ENCODE measurements at places on chromosomes 3 and 15.

DNA sequence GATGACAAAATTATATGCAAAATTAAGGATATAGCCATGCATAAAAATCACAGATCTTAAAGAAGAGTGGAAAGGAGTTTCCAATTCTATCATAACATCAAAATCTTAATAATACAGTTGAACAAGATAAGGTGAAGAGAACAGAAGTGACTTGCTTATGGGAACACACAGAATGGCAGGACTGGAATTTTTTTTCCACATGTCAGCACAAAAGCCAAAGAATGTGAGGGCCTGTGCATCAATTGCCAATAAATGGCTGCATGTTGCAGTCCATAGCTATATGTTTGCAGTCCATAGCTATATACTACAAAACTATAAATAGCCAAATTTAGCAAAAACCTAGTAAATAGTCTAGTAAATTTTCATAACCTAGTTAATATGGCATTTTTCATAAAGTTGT is 10.4 kb upstream of the MB21D2 start:
- DNase-seq = no peak

DNA sequence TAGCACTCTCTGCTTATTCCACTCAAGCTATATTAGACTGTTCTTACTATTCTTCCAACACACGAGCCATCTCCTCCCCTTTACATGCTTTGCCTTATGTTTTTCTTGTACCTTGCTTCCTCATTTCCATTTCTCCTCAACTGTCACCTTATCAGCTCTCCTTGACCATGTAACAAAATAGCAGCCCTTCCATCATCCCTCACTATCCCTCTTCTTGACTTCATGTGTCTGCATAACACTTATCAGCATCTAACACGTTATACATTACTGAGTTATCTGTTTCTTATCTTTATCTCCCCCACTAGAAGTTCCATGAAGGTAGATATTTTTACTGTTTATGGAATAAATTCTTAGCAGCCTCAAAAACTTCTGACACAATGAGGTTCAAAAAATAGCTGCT is 45.3 kb downstream of the TRPM7 start:
- DNase-seq = no peak

DNA sequence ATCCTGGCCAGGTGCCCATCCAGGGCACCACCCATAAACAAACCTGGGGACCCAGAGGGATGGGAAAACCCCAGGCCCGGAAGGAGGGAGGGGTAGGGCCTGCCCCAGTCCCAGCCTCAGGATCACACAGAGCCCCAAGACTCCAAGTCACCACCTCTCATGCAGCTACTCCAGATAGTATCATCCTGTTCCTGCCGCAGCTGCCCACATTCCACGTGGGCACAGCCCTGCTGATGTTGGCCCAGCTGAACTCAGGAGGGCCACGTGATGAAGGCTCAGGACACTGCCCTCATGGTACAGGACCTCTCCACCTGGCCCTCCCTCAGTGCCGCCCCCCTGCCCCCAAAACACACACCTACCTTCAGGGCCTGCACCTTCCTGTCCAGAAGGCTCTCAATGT is 69.5 kb downstream of the CACNA2D2 start:
- no peak for DNase-seq

DNA sequence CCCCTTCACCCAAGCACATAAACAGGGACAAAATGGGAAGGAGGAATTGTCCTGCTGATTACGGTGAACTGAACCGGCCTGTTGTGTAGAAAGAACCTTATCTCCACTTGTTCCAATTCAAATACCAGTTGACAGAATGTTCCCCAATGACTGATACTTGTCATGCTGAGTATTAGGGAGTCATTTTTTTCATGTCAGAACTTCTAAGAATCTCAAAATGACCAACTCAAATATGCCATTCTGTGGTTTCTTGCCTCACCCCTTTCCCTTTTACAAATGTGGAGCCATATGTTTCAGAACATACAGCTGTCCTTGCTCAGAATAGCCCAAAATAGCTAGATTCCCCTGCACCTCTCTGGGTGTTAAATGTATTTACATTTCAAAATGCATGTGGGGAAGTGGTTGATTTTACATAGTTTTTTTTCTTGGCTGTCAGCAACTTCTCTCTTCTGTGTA is 405.9 kb upstream of the TBL1XR1 start:
- DNase-seq = no peak

DNA sequence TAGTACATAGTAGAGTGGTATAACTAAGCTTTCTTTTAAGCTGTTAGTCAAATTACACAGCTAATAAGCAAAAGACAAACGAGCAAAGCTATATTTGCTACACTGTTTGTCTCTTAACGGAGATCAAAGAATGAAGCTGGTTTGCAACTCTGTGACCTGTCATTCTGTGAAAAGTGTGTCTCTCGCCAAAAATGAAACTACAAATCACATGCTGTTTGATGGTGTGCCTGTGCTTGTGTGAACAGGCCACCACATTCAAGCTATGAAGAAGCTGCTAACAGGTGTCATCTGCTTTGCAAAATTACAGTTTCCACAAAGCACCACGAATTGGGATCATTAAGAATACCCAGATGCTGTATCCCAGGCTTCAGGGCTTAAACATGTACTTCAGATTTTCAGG is 667.8 kb upstream of the NAALADL2 start:
- DNase-seq = no peak

- DNase-seq = no peak
Measured at GRCh38 chr3:120171134-120171873, 77.1 kb upstream of the GSK3B start.

DNA sequence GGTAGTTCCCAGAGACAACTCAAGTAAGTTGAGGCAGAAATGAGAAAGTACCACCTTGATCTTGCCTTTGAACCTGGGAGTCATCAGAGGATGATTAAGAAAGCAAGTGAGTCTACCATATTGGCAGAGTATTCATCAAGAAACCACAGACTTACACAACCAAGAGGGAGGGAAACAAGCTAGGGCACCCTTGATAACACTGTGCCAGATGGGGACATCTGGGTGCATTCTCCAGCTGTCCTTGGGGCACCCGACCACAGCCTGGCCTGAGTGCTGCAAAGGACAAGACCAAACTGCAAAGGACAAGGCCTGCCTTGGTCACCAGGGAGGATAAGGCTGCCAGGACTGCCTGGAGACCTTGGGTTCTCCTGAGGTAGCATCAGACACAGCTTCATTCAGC is 553.6 kb downstream of the EPHB1 start:
- DNase-seq = no peak
